Keratinocyte (primary cell): ENCODE measurements at places on chromosomes 13 and 19. TPM values are rescaled to one million over a fixed set of nuclear protein-coding genes. Genes with fewer than 3 reads are reported as not detected.
A peak's percentile ranks its signal among the peaks of the same experiment; 100 is the strongest.

CYP4F3 gene
- polyA plus RNA-seq = 0.32 to 1.1 TPM (median 0.76 TPM) in 3 replicates

DNA sequence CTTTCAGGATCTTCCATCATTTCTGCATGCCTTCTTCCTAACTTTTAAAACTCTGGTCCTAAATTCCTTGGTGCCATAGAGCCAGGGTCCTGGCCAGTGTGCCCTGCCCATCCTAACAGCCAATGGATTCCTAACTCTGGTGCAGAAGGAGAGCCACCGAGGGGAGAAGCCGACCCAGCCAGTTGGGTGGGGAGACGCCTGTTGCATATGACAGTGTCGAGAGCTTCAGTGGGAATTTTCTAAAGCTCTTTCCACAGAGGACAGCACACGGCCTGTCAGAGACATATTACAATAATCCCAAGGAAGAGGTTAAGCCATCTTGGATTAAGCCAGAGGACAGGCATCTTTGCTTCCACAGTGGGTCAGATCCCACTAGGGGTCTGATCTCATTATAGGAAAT is 180.4 kb downstream of the ZNF536 start:
- H3K4me3 ChIP-seq = no peak overlapping the region
- no peaks in the 10 kb centered on the region for H3K36me3 ChIP-seq
- H3K27ac ChIP-seq = no peak overlapping the region

DNA sequence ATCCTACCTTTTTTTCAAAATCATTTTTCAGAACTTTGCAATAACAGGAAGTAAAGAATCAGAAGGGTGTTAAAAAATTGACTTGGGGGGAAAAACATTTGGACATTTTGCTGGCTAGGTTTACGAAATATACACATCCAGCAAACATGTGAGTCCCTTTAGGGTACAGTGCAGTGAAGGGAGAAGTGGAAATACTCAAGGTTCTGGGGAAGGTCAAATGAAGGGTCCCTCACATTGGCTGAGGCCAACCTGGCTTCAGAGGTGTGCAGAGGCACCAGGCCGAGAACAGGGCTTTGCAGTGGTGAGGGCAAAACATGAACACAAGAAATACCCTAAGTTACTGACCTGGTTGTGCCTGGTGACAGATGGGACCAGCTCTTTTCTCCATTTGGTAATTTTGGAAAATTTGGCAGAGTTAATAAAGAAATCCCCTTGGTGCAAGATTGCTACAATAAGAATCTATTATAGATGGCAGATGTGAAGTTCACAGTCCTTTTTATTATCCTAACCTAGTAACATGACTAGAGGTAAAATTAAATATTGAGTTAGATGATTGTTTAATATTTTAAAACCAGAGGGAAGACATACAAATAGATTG is 1.5 kb upstream of the UPF3A start:
- no peak for DNase-seq
- H3K36me3 ChIP-seq = peaks cover 7% of the 10 kb centered on the region
- peak overlapping the region; percentile 90 for H3K27ac ChIP-seq
- no peak overlapping the region for H3K4me3 ChIP-seq

GRCh38 chr19:44566984-44567383 is 37.5 kb upstream of the CEACAM20 start:
- peaks cover 4% of the 10 kb centered on the region for H3K4me1 ChIP-seq
- no peaks in the 10 kb centered on the region for H3K36me3 ChIP-seq
- H3K27me3 ChIP-seq = peaks cover 5% of the 10 kb centered on the region
- no peak for DNase-seq
- no peak overlapping the region for H3K27ac ChIP-seq

CASP14 gene
- 52.7 to 243 TPM (median 122 TPM) in 3 replicates for polyA plus RNA-seq

CAPN12 gene
- 5.6 to 20.4 TPM (median 6.0 TPM) in 3 replicates for polyA plus RNA-seq

DNA sequence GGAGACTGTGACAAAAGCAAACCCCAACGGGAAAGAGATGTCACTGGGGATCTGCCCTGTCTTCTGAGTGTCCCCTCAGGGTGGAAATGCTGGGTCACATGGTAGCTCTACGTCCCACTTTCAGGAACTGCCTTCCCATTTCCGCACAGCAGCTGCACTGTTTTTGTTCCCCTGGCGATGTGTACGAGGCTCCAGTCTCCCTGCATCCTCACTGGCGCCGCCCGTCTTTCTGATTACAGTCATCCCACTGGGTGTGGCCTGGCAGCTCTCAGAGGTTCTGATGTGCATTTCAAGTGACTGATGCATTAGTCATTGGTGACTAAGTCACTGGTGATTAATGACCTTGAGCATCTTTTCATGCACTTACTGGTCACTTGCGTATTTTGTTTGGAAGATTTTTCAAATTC is 21.2 kb downstream of the PCID2 start:
- no peaks in the 10 kb centered on the region for H3K27me3 ChIP-seq
- peaks cover 12% of the 10 kb centered on the region for H3K4me1 ChIP-seq
- DNase-seq = peak; percentile 91
- H3K27ac ChIP-seq = peak overlapping the region; percentile 63
- H3K4me3 ChIP-seq = no peak overlapping the region

RXFP2 gene
- not detected in 3 replicates for polyA plus RNA-seq

GRCh38 chr13:98942997-98943396 is 34.9 kb downstream of the DOCK9 start:
- H3K4me1 ChIP-seq = peaks cover 13% of the 10 kb centered on the region
- peak overlapping the region; percentile 30 for H3K27ac ChIP-seq
- H3K36me3 ChIP-seq = no peaks in the 10 kb centered on the region
- H3K27me3 ChIP-seq = no peaks in the 10 kb centered on the region
- no peak for DNase-seq

GRCh38 chr13:100515410-100515800 is 73.2 kb downstream of the GGACT start:
- H3K27me3 ChIP-seq = no peaks in the 10 kb centered on the region
- H3K4me3 ChIP-seq = no peak overlapping the region
- H3K27ac ChIP-seq = no peak overlapping the region
- H3K36me3 ChIP-seq = no peaks in the 10 kb centered on the region
- no peak for DNase-seq

VSTM1 gene
- polyA plus RNA-seq = not detected in 3 replicates

GRCh38 chr19:3852614-3853254 is 16.1 kb downstream of the ZFR2 start:
- peaks cover 63% of the 10 kb centered on the region for H3K27me3 ChIP-seq
- H3K27ac ChIP-seq = no peak overlapping the region
- no peak overlapping the region for H3K4me3 ChIP-seq
- no peaks in the 10 kb centered on the region for H3K4me1 ChIP-seq

- H3K4me3 ChIP-seq = no peak overlapping the region
- no peak overlapping the region for H3K27ac ChIP-seq
- no peak for DNase-seq
- no peaks in the 10 kb centered on the region for H3K4me1 ChIP-seq
- no peaks in the 10 kb centered on the region for H3K27me3 ChIP-seq
- no peaks in the 10 kb centered on the region for H3K36me3 ChIP-seq
These were observed 88.8 kb downstream of the MAP4K1 start for GRCh38 chr19:38528931-38529330.

FFAR2 gene
- polyA plus RNA-seq = not detected in 3 replicates

DNA sequence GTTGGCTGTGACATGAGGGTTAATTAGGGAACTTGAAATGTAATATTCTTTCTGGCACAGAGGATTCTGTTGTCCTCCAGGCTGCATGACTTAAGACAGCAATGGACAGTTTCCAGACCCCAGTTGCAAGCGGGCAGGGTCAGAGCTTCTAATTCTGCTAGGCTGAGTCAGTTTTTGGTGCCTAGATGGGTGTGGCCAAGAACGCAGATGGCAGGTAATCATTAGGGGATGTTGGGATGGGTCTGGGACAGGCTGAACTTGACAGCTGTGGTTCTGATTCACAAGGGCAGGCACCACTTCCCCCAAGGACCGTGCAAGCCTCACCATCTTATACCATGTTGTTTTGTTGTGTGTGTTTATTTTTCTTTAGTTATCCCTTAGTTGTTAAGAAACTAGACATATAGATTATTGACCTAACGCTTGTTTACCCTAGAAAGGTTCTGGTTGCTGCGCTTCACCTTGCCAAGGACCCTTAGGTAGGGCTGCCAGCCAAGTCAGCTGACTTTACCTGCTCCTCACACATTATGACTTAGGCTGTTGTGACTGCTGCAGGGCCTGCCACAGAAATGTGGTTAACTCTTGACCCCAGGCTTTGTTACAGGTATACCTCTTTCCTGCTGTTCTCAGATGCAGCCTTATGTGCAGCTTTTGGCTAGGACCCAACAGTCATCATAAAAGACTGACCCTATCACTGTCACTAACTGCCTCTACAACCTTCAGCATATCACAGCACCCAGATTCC is 117.7 kb upstream of the KLF12 start:
- peaks cover 13% of the 10 kb centered on the region for H3K4me1 ChIP-seq
- no peaks in the 10 kb centered on the region for H3K36me3 ChIP-seq
- peak overlapping the region; percentile 17 for H3K27ac ChIP-seq
- H3K27me3 ChIP-seq = no peaks in the 10 kb centered on the region

DNA sequence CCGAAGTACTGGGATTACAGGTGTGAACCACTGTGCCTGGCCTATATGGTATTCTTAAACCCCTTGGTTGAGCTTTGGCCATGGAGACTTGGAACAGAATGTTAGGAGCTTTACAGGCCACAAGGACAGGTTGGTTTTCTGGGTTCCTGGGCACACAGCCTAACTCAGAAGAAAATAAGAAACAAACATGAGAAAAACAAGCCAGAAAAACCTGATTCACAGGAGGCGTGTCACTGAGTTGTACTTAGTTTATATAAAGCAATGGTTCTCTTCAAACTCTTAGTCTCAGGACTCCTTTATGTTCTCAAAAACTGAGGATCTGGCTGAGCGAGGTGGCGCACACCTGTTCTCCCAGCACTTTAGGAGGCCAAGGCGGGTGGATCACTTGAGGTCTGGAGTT is 125.1 kb upstream of the SPATA13 start:
- no peaks in the 10 kb centered on the region for H3K36me3 ChIP-seq
- no peak overlapping the region for H3K4me3 ChIP-seq
- H3K4me1 ChIP-seq = no peaks in the 10 kb centered on the region
- DNase-seq = no peak
- no peak overlapping the region for H3K27ac ChIP-seq
- H3K27me3 ChIP-seq = peaks cover 3% of the 10 kb centered on the region

GRCh38 chr13:85710545-85710944 is 88.7 kb downstream of the SLITRK6 start:
- H3K4me1 ChIP-seq = no peaks in the 10 kb centered on the region
- H3K27me3 ChIP-seq = no peaks in the 10 kb centered on the region
- H3K4me3 ChIP-seq = no peak overlapping the region

- H3K4me1 ChIP-seq = no peaks in the 10 kb centered on the region
- H3K36me3 ChIP-seq = no peaks in the 10 kb centered on the region
- H3K27ac ChIP-seq = no peak overlapping the region
- no peak for DNase-seq
- no peaks in the 10 kb centered on the region for H3K27me3 ChIP-seq
- no peak overlapping the region for H3K4me3 ChIP-seq
These were observed 177.5 kb downstream of the DCLK1 start for GRCh38 chr13:35953537-35954206.

NEK5 gene
- 0.11 to 0.45 TPM (median 0.21 TPM) in 3 replicates for polyA plus RNA-seq

CEBPA gene
- polyA plus RNA-seq = 1.5 to 6.4 TPM (median 3.6 TPM) in 3 replicates

GRCh38 chr13:49495783-49496762 is at the start of gene PHF11:
TSS of gene PHF11 (plus strand) at chr13:49495953. CDS start at chr13:49496002, 49 bp downstream.
- no peak for DNase-seq
- H3K4me1 ChIP-seq = peaks cover 18% of the 10 kb centered on the region
- H3K27ac ChIP-seq = peak within 1 kb of the TSS; percentile 77
- H3K36me3 ChIP-seq = no peaks in the 10 kb centered on the region

DNA sequence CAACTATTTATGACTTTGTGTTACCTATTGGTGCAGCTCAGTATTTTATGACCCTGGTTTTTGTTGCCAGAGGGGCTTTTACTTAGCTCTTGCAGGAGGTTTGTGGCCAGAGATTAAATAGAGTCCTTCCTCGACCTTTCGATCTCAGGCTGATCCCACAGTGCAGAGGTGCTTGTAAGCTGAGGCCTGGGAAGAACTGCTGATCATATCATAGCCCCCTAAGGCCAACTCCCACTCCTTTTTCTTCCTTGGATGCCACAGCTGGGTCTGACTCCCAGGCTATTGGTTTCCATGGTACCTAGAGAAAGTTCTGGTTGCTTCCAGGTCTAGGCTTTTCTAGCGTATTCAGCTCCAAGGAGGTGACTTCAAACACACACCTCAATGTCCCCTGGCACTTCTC is 324.9 kb downstream of the FOXO1 start:
- H3K27ac ChIP-seq = no peak overlapping the region
- no peaks in the 10 kb centered on the region for H3K4me1 ChIP-seq
- no peaks in the 10 kb centered on the region for H3K27me3 ChIP-seq
- DNase-seq = no peak

C13orf42 gene
- not detected in 3 replicates for polyA plus RNA-seq

- no peak overlapping the region for H3K4me3 ChIP-seq
- H3K4me1 ChIP-seq = no peaks in the 10 kb centered on the region
- no peaks in the 10 kb centered on the region for H3K27me3 ChIP-seq
- no peak for DNase-seq
- no peak overlapping the region for H3K27ac ChIP-seq
These were observed 129.0 kb downstream of the IRS2 start for GRCh38 chr13:109657395-109657794.

ICAM5 gene
- 0.20 to 0.55 TPM (median 0.43 TPM) in 3 replicates for polyA plus RNA-seq

GRCh38 chr19:38399537-38399936 is 3.4 kb upstream of the FAM98C start:
- H3K4me1 ChIP-seq = peaks cover 4% of the 10 kb centered on the region
- H3K27ac ChIP-seq = no peak overlapping the region
- no peak overlapping the region for H3K4me3 ChIP-seq
- no peaks in the 10 kb centered on the region for H3K27me3 ChIP-seq
- no peaks in the 10 kb centered on the region for H3K36me3 ChIP-seq
- DNase-seq = no peak

KDELR1 gene
- polyA plus RNA-seq = 84.0 to 183 TPM (median 105 TPM) in 3 replicates

NKG7 gene
- polyA plus RNA-seq = not detected in 3 replicates

DNA sequence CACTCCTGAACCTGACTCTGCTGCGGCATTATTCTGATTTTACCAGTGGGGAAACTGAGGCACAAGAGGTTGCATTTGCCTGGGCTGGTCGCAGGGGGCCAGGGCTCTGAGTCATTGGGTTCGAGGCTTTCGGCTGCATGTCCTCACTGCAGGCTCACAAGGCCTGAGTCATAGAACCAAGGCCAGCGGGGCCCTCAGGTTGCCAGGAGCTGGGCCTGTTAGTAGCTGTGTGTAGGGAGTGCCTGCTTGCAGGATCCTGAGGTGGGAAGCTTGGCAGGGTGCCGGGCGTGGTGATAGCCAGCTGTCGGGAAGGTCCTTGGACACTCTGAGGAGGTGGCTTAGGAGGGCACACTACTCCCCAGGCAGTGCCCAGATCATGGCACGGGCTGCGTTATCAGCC is 21.6 kb upstream of the F2RL3 start:
- H3K27me3 ChIP-seq = no peaks in the 10 kb centered on the region
- no peak overlapping the region for H3K27ac ChIP-seq
- no peak overlapping the region for H3K4me3 ChIP-seq
- no peaks in the 10 kb centered on the region for H3K4me1 ChIP-seq
- DNase-seq = no peak

DNA sequence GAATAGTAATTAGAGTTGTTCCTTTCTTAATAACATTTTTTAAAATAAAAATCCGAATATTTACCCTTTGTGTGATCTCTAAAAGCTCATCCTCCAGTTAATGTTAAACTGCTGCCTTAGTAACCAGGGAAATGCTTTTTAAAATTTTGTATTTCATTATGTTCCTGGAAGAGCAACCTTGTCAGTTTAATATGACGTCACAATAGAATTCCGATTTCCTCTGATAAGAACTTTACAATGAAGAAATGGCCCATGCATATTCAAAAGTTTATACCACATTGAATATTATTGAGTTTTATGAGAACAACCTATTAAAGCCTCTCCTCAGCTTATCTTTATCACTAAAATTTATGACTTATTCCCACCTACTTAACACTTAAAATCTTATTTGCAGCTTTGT is 1566.6 kb downstream of the EFNB2 start:
- H3K36me3 ChIP-seq = no peaks in the 10 kb centered on the region
- no peak overlapping the region for H3K27ac ChIP-seq
- no peaks in the 10 kb centered on the region for H3K4me1 ChIP-seq
- H3K4me3 ChIP-seq = no peak overlapping the region
- DNase-seq = no peak
- H3K27me3 ChIP-seq = no peaks in the 10 kb centered on the region

LGALS7 gene
- 9.1 to 19.7 TPM (median 19.6 TPM) in 3 replicates for polyA plus RNA-seq
